IPS DF 6.9 (cell line): ENCODE measurements at places on chromosomes 5 and 9.

DNA sequence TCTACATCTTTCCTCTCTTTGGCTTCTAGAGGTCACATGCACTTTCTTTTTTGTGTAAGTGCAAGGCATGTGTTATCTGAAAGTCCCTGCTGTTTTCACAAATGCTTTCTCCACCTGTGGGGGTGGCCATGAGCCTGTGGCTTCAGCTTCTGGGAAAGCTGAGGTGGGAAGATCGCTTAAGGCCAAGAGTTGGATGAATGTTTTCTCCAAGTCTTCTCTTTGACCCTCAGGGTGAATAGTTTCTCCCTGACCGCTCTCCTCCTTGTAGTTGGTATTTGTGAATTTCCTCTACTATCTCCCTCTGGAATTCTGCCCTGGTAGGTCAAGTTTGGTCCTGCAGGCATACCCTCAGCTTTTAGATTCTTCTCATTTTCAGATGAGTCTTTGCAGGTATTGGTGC is 74.2 kb downstream of the UGCG start:
- no peaks in the 10 kb centered on the region for H3K27me3 ChIP-seq
- H3K36me3 ChIP-seq = no peaks in the 10 kb centered on the region
- no peak overlapping the region for H3K27ac ChIP-seq
- DNase-seq = no peak
- no peak overlapping the region for H3K4me3 ChIP-seq
- no peaks in the 10 kb centered on the region for H3K4me1 ChIP-seq

DNA sequence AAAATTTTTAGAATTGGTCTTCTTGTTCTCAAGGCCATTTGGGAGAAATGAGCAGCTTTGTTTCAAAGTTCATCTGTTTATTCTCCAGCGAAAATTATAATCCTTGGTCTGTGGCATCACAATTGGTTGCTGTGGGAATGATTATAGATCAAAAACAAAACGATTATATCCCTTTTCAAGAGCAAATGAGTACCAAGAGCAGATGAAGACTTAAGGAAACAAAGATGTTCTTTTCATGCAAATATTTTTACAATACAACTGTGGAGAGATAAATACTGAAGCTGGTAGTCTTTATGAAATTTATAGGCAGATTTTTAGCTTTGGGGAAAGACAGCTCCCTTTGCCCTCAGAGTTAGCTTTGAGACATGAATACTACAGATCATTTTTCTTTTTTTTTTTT is 620.8 kb upstream of the DMAC1 start:
- no peaks in the 10 kb centered on the region for H3K36me3 ChIP-seq
- H3K27me3 ChIP-seq = no peaks in the 10 kb centered on the region
- H3K27ac ChIP-seq = no peak overlapping the region
- no peak for DNase-seq
- no peak overlapping the region for H3K4me3 ChIP-seq

GRCh38 chr5:151740336-151740942 is 18.0 kb downstream of the ATOX1 start:
- peaks cover 1% of the 10 kb centered on the region; the same call in 1 of the 2 replicates for H3K4me1 ChIP-seq
- DNase-seq = no peak
- H3K27ac ChIP-seq = no peak overlapping the region
- H3K36me3 ChIP-seq = no peaks in the 10 kb centered on the region

GRCh38 chr9:124511891-124512805 is 4.9 kb upstream of the NR5A1 start:
- no peaks in the 10 kb centered on the region for H3K36me3 ChIP-seq
- H3K4me3 ChIP-seq = no peak overlapping the region
- no peak for DNase-seq

DNA sequence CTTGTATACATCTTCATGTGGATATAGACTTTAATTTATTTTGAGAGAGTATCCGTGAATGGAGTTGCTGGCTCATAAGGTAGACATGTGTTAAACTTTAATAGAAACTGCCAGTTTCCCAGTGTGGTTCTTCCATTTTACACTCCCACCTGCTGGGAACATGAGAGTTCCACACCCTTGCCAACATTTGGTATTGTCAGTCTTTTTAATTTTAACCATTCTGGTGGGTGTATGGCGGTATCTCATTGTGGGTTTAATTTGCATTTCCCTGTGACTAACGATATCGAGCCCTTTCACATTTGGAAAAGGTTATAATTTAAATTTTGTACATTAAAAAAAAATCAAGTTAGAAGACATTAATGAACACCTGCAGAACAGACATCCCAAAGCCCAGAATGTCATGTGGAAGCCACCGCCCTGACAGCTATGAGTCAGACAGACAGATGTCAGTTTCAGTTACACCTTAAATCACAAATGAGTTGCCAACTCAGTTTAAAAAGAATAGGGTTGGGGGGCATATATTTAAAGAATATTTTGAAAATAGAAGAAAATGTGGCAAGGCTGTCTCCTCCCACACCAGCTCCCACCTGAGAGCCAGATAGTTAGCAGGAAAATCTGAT is 36.9 kb downstream of the ANKRD33B start:
- H3K27ac ChIP-seq = no peak overlapping the region
- DNase-seq = no peak
- no peaks in the 10 kb centered on the region for H3K27me3 ChIP-seq
- H3K36me3 ChIP-seq = no peaks in the 10 kb centered on the region

DNA sequence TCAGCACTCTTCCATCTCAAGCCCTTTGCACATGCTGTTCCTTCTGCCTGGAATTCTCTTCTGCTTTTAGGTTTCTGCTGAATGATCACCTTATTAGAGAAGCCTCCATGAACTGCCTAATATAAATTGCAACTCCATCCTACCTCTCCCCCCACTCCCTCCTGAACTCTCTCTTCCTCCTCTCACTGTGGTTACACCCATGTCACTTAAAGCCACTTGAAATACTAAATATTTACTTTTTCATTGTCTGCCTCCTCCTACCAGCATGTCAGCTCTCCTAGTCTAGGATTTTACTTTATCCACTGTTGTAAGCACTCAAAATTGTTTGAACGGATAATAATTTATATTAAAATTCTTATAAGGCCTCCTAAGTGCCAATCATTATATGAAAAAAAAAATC is 43.8 kb downstream of the ACTL7B start:
- no peak for DNase-seq
- no peaks in the 10 kb centered on the region for H3K36me3 ChIP-seq
- H3K4me3 ChIP-seq = no peak overlapping the region
- H3K4me1 ChIP-seq = no peaks in the 10 kb centered on the region

- no peak overlapping the region for H3K4me3 ChIP-seq
- H3K4me1 ChIP-seq = no peaks in the 10 kb centered on the region
- no peaks in the 10 kb centered on the region for H3K27me3 ChIP-seq
These were observed 174.4 kb upstream of the RGMB start for GRCh38 chr5:98599016-98599415.

DNA sequence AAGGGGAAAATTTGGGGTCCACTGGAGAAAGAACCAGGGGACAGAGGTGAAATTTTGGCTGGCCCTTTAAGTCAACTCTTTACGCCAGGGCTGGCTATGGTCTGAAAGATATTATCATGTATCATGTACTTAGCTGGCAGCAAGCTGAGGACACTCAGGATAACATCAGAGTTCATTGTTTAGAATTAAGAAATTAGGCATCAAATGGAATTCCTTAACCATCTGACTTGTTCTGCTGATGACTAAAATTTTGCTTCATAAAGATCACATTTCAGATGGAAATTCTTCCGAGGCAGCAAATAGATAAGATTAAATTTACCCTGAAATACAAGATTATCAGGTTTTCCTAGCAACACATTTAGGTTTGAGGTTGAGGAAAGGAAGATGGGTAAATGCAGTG is 269.4 kb upstream of the KLF9 start:
- no peaks in the 10 kb centered on the region for H3K4me1 ChIP-seq
- no peaks in the 10 kb centered on the region for H3K27me3 ChIP-seq
- H3K27ac ChIP-seq = no peak overlapping the region
- DNase-seq = no peak

DNA sequence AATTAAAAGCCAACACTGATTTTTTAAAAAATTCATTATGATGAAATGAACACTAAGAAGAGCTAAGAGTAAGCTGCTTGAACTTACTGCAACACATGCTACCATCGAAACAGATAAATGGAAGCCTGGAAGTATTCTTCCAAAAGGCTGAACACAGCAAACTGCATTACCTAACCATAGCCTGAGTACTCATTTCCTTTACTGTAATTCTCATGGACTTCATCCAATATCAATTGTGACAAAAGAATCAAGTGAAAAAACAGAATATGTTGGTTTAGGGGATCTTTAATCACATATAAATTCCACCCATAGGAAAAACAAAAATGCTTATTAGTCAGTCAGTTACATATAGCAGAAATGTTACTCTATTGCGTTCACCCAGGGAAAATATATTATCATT is 68.5 kb downstream of the DROSHA start:
- no peak overlapping the region for H3K27ac ChIP-seq
- H3K27me3 ChIP-seq = no peaks in the 10 kb centered on the region
- H3K4me1 ChIP-seq = no peaks in the 10 kb centered on the region
- no peak for DNase-seq
- H3K4me3 ChIP-seq = no peak overlapping the region
- peaks cover 9% of the 10 kb centered on the region; the same call in 1 of the 2 replicates for H3K36me3 ChIP-seq

DNA sequence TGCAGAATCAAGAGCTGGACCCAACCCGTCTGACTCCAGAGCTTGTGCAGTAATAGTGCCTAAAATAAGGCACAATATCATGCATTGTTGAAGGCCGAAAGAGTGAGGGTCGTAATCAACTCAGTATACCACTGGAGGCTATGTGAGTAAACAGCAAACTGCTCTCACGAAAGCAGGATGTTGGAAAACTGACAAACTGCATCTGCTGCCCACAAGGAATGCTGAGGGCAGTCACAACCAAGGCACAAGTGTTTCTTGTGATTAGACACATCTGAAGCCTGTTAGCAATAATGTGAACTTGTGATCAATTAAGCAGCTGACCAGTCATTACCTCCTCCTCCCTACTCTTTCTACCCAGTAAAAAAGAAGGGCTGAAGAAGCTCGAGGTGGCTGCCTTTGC is 48.8 kb downstream of the TRPM3 start:
- no peak for DNase-seq
- 0 out of 2 replicates have a peak, but pooled peaks cover 1% of the 10 kb centered on the region for H3K4me1 ChIP-seq
- H3K36me3 ChIP-seq = no peaks in the 10 kb centered on the region

GRCh38 chr9:95083086-95083768 is 234.3 kb downstream of the FANCC start:
- no peak for DNase-seq
- peaks cover 3% of the 10 kb centered on the region; the same call in 1 of the 2 replicates for H3K4me1 ChIP-seq
- no peak overlapping the region for H3K27ac ChIP-seq

DNA sequence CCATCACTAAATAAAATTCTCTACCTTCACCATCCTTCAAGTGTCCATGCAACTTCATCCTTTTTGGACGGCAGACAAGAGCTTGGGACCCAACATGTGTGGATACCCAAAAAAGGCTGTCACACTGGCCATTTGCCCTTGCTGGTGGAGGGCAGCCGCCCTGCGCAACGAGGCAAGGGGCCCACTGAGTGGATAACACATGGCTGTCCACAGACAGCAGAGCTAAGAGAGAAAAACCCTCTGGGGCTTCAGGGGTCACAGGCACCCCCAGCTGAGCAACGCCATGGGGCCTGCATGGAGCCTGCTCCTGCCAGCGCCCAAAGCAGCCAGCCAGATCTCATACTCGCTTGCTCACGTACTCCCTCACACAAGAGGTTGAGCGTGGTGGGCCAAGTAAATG is 205.9 kb upstream of the NREP start:
- no peaks in the 10 kb centered on the region for H3K27me3 ChIP-seq
- no peak for DNase-seq
- no peaks in the 10 kb centered on the region for H3K4me1 ChIP-seq
- H3K36me3 ChIP-seq = no peaks in the 10 kb centered on the region
- H3K4me3 ChIP-seq = no peak overlapping the region

- no peaks in the 10 kb centered on the region for H3K27me3 ChIP-seq
- H3K4me3 ChIP-seq = no peak overlapping the region
- peaks cover 7% of the 10 kb centered on the region for H3K4me1 ChIP-seq
- H3K36me3 ChIP-seq = no peaks in the 10 kb centered on the region
- peak overlapping the region; percentile 92 for H3K27ac ChIP-seq
These were observed 21.8 kb upstream of the GABRP start for GRCh38 chr5:170761708-170762066.

- no peak for DNase-seq
- no peak overlapping the region for H3K4me3 ChIP-seq
- H3K36me3 ChIP-seq = no peaks in the 10 kb centered on the region
- H3K4me1 ChIP-seq = peaks cover 2% of the 10 kb centered on the region; the same call in 1 of the 2 replicates
- H3K27ac ChIP-seq = no peak overlapping the region
These were observed 73.8 kb downstream of the RGS3 start for GRCh38 chr9:113537229-113537810.

DNA sequence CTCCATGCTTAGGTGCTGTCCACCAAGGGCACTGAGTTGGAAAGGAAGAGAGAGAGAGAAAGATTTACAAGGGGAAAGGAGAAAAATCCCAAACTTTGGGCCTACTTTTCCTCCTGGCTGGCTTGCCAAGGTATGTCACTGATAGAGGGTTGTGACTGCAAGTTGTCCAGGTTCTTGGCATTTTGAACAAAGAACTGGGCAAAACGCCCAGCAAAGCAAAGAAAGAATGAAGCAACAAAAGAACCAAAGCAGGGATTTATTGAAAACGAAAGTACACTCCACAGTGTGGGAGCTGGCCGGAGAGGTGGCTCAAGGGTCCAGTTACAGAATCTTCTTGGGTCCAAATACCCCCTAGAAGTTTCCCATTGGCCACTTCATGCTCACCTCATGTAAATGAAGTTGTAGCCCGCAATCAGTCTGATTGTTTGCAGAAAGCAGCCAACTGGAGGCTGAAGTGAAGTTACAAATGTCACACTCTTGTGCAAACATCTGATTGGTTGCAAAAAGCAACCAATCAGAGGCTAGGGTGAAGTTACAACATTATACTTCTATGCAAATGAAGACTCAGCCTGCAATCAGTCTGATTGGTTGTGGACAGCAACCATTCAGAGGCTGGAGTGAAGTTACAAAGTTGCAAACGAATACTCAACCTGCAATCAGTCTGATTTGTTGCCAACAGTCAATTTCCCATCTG is 263.5 kb downstream of the YTHDC2 start:
- no peaks in the 10 kb centered on the region for H3K36me3 ChIP-seq
- H3K4me3 ChIP-seq = no peak overlapping the region
- H3K27me3 ChIP-seq = no peaks in the 10 kb centered on the region
- no peak for DNase-seq

GRCh38 chr5:2900360-2900759 is 148.9 kb upstream of the IRX2 start:
- no peak overlapping the region for H3K4me3 ChIP-seq
- no peaks in the 10 kb centered on the region for H3K4me1 ChIP-seq

- H3K4me3 ChIP-seq = no peak overlapping the region
- DNase-seq = no peak
- H3K27ac ChIP-seq = no peak overlapping the region
- H3K27me3 ChIP-seq = no peaks in the 10 kb centered on the region
- H3K36me3 ChIP-seq = peaks cover 23% of the 10 kb centered on the region
- no peaks in the 10 kb centered on the region for H3K4me1 ChIP-seq
These were observed 36.2 kb downstream of the IPPK start for GRCh38 chr9:92633614-92634278.

DNA sequence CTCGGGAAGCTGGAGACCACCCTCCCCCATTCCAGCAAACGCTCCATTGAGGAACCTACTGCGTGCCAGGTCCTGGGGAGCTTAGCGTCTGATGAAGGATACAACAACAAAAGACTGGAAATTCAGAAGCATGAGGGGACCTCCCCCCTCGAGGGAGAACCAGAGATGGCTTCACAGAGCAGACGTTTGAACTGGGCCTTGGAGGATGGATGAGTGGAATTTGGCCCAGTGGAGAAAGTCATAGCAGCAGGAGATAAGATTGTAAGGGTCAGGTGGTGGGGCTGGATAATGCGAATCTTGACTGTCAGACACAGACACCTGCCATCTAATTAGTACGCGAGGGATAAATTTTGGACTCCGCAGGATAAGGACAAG is 1.2 kb upstream of the SLC25A51 start:
- H3K4me3 ChIP-seq = no peak overlapping the region
- H3K36me3 ChIP-seq = no peaks in the 10 kb centered on the region
- DNase-seq = no peak

GRCh38 chr5:129125819-129126218 is 31.3 kb downstream of the ISOC1 start:
- no peak overlapping the region for H3K4me3 ChIP-seq
- no peaks in the 10 kb centered on the region for H3K36me3 ChIP-seq
- no peaks in the 10 kb centered on the region for H3K4me1 ChIP-seq
